ENCODE measurements at places on chromosomes 1 and 21.

GRCh38 chr1:157958263-157958662, 35.2 kb upstream of the KIRREL1 start:
- no peak for DNase-seq

GRCh38 chr1:150577557-150578271, 1.7 kb downstream of the MCL1 start:
- no peak for DNase-seq

GRCh38 chr1:226304291-226304955, 4.5 kb downstream of the LIN9 start:
- DNase-seq: no peak

- DNase-seq: no peak
Measured at GRCh38 chr1:183239793-183240525, 53.9 kb downstream of the LAMC2 start.

DNA sequence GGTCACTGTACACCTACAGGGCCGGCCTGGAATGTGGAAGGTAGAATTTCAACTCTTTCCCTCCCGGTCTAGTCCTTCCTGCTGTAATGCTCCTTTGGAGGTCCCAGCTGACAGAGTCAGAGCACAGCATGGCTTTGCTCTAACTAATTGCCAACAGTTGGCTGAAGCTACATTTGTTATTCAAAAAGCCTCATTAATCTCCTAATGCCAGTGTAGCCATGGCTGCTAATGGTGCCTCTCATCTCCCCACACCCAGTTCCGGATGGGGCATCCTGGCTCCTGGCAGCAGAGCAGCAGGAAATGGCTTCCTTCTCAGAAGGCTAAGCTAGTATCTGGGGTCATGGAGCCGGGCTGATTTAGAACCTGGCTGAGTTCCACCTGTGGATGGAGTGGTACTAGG, 18.7 kb upstream of the CAMK1G start:
- no peak for DNase-seq

DNA sequence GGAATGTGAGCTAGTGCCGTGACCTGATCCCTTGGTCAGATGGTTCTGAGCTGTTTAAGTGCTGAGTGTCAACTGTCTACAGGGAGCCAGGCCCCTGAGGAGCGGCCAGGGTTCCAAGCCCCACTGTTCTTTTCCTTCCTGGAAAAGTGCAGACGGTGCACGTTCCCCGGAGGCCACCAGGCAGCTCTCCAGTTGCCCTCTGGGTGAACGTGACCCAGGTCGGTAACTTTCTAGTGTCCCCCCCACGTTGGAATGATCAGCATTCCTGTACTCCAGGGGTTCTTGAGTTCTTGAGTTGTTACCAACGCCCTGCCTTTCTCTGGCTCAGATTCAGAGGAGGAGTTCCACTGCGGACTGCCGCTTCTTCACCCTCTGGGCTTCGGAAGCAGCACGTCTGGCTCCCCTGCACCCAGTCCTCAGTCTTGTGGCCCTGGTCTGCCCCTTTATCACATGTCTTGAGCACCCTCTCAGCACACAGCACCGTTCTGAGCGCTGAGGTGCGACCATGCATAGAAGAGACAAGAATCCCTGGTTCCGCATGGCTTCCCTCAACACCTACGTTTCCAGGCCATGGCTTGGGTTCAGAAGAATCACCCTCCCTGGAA, 131.5 kb downstream of the DHRS3 start:
- no peak for DNase-seq

- no peak for DNase-seq
Measured at GRCh38 chr1:54809496-54810074, 8.5 kb upstream of the TTC22 start.

GRCh38 chr1:92123868-92124267, 43.7 kb downstream of the BTBD8 start:
- DNase-seq: no peak

GRCh38 chr1:240682166-240682858, 70.4 kb upstream of the GREM2 start:
- no peak for DNase-seq

DNA sequence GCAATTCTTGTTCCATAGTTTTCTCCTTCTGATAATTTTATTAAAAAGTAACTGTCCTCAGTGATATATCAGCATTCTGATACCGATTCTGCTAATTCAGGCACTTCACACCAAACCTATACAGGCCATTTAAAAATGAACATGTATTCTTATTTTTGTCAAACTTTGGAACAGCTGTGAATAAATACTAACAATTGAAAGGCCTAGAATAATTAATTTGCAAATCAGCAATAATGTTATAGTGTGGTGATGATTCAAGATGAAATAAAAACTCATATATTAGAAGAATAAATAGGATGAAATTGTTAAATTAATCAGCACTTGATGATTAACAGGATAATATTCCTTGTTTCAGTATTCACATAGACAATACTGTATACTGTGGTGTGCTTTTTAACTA, 9.9 kb downstream of the CDKN2C start:
- no peak for DNase-seq

GRCh38 chr1:63223426-63223825, 98.9 kb upstream of the FOXD3 start:
- no peak for DNase-seq

DNA sequence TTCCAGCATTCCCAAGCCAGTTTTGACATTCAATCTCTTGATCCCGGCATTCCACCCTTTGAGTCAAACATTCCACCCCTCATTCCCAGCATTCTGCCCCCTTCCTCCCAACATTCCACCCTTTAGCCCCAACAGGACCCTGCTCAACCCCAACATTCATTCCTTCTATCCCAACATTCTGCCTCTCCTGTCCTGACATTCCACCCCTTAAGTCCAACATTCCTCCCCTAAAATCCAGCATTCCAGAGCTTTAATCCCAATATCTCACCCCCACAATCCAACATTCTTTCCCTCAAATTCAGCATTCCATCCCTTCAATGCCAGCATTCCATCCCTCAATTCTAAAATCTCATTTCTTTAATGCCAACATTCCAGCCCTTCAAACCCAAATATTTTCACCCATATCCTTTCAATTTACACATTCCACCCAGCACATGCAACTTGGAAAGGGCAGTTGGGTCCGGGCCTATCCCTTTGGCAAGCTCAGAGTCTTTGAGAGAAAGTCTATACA, 22.9 kb downstream of the DDX20 start:
- DNase-seq: no peak

DNA sequence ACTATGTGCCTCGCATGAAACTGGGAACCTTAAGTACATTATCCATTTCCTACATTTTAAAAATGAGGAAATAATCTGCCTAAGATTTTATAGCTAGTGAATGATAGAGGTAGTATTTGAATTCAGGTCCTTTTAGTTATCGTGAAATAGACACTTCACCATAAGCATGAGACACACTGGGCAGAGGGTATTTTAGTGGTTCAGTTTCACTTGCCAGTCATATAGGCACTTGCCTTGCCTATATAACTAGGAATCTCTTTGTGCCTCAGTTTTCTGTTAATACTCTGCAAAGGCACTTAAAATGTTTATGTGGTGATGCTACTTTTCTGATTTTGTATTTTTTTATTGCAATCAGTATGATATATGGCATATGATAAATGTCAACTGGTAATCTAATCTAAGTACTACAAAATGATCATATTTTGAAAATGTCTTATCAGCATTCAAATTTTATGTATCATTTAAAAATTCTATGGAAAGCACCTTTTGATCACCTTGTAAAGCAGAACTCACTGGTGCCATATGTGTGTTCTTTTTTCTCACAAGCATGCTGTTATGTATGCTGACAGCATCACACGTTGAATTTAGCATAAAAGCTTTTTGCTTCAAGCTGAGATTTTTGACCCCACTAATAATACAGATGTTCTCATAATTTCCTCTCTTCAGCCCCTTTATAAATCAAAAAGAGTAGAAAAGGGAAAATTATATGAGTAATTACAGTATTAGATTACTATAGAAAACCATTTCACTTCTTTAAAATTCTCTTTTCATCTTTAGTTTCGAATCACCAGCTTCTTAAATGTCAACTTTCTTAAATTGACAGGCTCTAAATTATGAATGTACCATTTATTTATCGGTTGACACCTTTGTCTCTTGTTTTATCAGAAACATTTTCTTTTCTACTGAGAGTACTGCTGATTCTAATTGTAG, 52.6 kb downstream of the RPS6KC1 start:
- no peak for DNase-seq

DNA sequence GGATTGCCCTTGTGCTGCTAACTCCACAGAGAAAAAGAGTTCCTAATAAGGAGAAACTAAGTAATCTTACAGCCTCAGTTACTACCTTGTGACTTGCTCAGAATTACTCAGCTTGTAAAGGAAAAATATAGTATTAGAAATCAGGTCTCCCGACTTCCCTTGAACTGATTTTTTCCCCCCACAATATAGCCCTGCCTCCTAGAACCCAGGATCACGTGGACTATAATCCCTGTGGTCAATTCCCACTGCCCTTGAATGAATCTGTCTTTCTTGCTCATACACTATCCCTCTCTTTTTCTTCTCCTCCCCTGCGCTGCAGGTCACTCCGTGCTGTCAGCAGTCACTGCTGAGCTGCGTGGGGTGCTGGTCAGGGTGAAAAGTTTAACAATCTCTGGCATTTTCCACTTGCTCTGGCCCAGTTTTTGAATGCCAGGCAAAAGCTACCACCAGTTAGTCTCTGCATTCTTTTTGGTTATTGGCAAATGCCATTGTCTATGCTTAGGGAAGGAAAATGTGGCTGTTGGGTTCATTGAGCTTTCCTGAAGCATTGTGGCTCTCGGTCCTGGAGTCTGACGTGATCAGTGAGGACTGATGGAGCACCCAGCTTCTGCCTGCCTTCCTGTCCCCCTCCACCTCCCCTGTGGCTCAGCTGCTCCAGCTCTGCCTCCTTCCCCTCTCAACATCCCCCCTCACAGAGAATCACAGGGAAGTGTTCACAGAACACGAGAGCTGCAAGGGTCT, 1.9 kb upstream of the MYOC start:
- no peak for DNase-seq

DNA sequence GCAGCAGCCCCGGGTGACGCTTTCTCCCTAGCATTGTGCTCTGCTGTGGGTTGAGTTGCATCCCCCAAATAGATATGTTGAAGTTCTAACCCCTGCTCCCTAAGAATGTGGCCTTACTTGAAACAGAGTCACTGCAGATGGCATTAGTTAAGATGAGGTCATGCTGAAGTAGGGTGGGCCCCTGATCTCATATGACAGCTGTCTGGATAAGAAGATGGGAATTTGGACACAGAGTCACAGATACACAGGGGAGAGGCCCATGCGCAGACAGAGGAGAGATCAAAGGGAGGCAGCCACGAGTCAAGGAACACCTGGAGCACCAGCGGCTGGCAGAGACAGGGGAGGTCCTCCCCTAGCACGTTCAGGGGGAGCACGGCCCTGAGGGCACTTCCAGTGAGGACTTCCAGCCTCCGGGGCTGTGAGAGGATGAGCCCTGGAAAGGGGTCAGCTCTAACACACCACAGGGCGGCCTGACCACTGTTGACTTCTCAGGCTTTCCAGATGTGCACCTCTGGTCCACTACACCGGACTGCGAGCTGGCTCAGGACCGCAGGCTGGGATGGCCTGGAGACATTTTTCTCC, 46.4 kb downstream of the ABCG1 start:
- DNase-seq: no peak

GRCh38 chr1:201361652-201362504, 15.6 kb downstream of the TNNT2 start:
- DNase-seq: peak; percentile 66

GRCh38 chr1:216883518-216883917, 160.3 kb upstream of the ESRRG start:
- no peak for DNase-seq

DNA sequence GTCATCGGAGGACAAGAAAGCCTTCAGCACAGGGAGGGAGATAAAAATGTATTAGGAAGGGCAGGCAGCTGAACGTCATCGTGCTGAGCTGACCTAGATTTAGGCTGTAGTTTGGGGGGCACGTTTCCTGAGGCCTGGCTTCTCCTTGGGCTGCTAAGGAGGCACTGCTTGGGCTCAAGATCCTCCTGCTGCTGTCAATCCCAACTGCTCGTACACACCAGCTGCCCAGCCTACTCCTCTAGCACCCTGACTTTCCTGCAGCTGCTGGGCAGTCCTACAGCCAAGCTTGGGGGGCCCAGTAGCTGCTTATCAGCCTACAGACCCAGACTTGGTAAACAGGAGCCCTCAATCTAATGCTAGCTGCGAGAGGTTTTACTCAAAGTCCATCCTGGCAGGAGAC, 6.2 kb downstream of the TMEM35B start:
- DNase-seq: no peak

- no peak for DNase-seq
Measured at GRCh38 chr1:209076688-209077087, 506.8 kb upstream of the CAMK1G start.

- DNase-seq: peak; percentile 16
Measured at GRCh38 chr1:177385760-177386698, 215.3 kb downstream of the BRINP2 start.

DNA sequence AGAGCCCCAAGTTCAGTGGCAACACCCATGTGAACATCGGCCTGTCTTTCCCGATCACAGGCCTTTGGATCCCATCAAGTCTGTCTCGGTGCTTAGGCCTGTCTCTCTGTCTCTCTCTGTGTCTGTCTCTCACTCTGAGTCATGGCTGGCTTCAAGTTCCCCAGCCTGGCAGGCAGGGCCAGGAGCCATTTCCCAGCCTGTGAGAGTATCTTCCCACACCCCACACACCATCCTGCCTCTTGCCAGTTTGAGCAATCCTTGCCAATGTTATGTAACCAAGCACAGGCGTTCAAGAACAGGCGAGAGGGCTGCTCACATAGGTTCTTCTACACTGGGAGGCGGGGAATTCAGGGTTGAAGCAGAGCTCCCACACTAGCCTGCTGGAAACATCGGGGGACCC, 70.0 kb upstream of the TMEM51 start:
- no peak for DNase-seq

GRCh38 chr1:236759252-236759859, 35.7 kb upstream of the MTR start:
- no peak for DNase-seq

DNA sequence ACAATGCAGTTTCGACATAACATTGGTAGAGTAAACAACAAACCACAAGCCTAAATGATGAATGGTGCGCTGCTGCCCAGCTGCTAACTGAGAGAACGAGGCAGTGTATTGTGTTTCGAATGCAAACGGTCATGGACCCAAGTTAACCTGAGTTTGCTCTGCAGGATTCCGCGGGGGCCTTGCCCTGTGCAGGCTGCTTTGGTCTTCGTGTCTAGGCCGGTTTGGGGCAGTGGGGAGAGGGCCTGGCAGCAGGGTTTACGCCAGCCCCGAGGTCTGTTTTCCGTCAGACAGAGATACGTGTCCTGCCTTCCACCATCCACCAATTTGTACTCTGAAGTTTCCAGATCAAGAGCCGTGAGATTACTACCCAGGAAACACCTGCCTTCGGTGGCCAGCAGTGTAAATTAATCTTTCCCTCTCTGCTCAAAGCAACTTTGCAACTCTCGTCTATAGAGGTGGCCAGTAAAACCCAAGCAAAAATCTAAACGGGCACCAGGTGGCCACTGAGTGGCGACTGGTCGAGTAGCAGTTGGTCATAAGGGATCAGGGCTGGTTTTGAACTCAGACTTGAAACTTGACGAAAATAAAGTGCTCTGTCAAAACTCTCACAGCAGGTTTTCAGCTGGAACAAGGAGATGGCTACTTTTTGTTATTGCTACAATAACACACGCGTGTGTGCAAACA, 6.3 kb upstream of the PRDM15 start:
- DNase-seq: no peak

- no peak for DNase-seq
Measured at GRCh38 chr1:185260611-185261010, 56.4 kb downstream of the IVNS1ABP start.

GRCh38 chr21:27346041-27346448, 379.2 kb upstream of the ADAMTS5 start:
- no peak for DNase-seq

- DNase-seq: no peak
Measured at GRCh38 chr1:36866169-36866814, 168.0 kb downstream of the GRIK3 start.

- DNase-seq: no peak
Measured at GRCh38 chr1:111172463-111172862, 28.0 kb downstream of the DENND2D start.

Data from glutamatergic neuron (in vitro differentiated cells).